ENCODE measurements at places on chromosomes 4 and X. TPM values are rescaled to one million over a fixed set of nuclear protein-coding genes. Genes with fewer than 3 reads are reported as not detected.

The KLB gene
- not detected for total RNA-seq

The ARAP2 gene
- 1.5 TPM for total RNA-seq

The ETFDH gene
- 20.9 TPM for total RNA-seq

The TMEM144 gene
- 8.3 TPM for total RNA-seq

The BTK gene
- not detected for total RNA-seq

The CLIC2 gene
- total RNA-seq, result 12.6 TPM

The PRKG2 gene
- 7.9 TPM for total RNA-seq

The EDA gene
- total RNA-seq, result 1.4 TPM

The NDST4 gene
- total RNA-seq, result not detected

The PITX2 gene
- 0.18 TPM for total RNA-seq

The SOWAHB gene
- total RNA-seq, result not detected

- DNase-seq, result no peak
Observed at GRCh38 chr4:159503236-159504008, 400.5 kb downstream of the RAPGEF2 start.

- no peak for DNase-seq
Observed at GRCh38 chrX:150499240-150499639, 69.2 kb upstream of the MTM1 start.

DNA sequence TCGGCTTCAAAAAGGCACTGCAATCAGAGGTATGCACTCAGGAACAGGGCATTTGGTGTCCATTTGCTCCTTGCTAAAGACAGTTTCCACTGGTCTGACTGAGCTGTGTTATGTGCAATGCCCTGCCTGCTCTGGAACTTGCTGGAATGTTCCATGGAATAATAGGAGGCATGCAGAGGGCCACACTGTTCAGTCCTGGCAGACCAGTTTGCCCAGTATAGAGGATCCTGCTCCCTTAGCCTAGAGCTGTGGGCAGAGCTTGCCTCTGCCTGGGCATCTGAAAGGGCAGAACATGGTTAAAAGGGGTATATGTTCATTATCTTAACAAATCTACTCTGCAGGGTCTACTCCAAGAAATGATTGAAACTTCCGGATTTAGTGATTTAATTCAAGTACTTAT, 27.8 kb upstream of the CD99L2 start:
- no peak for DNase-seq

- peak; percentile 15 for DNase-seq
Observed at GRCh38 chrX:149638860-149639259, 7.3 kb upstream of the TMEM185A start.

GRCh38 chrX:18971506-18971905, 12.4 kb downstream of the PHKA2 start:
- no peak for DNase-seq

DNA sequence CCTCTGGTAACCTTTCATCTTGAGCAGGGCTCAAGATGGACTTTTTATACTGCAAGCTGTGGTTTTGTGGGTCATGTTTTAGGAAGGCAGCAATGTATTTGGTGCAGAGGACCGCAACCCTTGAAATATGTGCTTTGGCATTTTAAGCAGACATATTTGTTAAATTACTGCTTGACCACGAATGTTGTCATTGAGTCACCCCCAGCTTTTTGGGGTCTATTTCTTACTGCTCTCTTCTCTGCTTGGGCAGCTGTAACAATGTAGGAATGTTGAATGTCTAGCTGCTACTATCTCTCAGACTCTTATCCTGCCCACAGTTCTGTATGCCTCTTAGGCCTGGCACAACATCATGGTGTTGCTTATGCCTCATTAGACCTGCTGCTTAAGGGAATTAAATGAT, 6.0 kb downstream of the RBPJ start:
- DNase-seq, result peak; percentile 89

DNA sequence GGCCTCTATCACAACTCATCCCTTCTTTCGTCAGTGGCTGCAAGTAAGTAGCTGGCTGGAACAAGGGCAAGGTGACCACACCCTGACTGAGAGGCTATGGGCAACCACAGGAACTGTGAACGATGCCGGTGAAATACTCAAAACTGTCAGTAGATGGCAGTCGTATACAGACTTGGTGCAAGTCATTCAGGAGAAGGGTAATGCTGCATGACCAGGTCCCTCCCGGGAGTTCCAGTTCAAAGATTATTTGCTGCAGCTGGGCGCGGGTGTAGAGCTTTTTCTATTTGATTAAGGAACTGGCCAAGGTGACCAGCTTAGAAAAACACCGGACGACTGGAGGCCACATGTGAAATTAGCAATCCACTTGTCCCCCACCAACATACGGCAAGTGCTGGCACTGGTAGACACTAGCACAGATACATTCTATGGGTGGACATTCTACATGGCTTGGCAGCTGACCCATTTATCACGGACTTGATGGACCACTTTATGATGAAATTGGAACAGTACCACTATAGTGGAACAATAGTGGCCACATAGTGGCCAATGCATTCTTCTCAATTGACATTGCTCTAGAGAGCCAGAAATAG, 726.6 kb downstream of the TRAM1L1 start:
- DNase-seq, result peak; percentile 86

GRCh38 chr4:188437535-188437934, 298.3 kb downstream of the TRIML1 start:
- no peak for DNase-seq

DNA sequence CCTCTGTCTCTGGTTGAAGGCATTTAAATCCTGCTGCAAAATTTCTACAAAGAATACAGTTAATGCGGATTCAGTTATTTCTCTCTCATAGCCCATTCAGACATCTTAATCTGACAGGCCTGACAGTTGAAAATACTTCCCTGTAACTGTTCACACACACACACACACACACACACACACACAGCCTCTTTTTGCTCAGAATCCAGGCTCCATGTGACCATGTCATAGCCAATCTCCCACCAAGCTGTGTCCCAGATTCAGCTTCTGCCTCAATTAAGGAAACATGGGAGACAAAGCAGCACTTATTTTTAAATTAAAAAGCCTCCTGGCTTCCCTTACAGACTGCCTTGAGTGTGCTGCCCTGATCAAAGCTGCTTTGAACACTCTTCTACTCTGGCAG, 49.3 kb upstream of the EFHC2 start:
- no peak for DNase-seq

- DNase-seq, result no peak
Observed at GRCh38 chrX:17654116-17654515, 83.2 kb upstream of the SCML1 start.

- peak; percentile 65 for DNase-seq
Observed at GRCh38 chr4:124028182-124028581, 631.6 kb downstream of the SPRY1 start.

- DNase-seq, result peak; percentile 4
Observed at GRCh38 chrX:100381619-100382018, 28.5 kb downstream of the PCDH19 start.

GRCh38 chr4:157023941-157024340, 52.0 kb upstream of the GLRB start:
- no peak for DNase-seq

- no peak for DNase-seq
Observed at GRCh38 chr4:103947617-103948016, 227.8 kb upstream of the TACR3 start.

GRCh38 chrX:111896148-111896547, 20.2 kb downstream of the TRPC5OS start:
- DNase-seq, result no peak

DNA sequence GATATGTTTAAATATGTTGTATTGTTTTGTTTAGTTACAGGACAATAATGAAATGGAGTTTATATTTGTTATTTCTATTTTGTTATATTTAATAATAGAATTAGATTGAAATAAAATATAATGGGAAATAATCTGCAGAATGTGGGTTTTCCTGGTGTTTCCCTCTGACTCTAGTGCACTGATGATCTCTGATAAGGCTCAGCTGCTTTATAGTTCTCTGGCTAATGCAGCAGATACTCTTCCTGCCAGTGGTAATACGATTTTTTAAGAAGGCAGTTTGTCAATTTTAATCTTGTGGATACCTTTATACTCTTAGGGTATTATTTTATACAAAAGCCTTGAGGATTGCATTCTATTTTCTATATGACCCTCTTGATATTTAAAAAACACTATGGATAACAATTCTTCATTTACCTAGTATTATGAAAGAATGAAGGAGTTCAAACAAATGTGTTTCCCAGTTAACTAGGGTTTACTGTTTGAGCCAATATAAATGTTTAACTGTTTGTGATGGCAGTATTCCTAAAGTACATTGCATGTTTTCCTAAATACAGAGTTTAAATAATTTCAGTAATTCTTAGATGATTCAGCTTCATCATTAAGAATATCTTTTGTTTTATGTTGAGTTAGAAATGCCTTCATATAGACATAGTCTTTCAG, 26.9 kb downstream of the NUDT6 start:
- no peak for DNase-seq

DNA sequence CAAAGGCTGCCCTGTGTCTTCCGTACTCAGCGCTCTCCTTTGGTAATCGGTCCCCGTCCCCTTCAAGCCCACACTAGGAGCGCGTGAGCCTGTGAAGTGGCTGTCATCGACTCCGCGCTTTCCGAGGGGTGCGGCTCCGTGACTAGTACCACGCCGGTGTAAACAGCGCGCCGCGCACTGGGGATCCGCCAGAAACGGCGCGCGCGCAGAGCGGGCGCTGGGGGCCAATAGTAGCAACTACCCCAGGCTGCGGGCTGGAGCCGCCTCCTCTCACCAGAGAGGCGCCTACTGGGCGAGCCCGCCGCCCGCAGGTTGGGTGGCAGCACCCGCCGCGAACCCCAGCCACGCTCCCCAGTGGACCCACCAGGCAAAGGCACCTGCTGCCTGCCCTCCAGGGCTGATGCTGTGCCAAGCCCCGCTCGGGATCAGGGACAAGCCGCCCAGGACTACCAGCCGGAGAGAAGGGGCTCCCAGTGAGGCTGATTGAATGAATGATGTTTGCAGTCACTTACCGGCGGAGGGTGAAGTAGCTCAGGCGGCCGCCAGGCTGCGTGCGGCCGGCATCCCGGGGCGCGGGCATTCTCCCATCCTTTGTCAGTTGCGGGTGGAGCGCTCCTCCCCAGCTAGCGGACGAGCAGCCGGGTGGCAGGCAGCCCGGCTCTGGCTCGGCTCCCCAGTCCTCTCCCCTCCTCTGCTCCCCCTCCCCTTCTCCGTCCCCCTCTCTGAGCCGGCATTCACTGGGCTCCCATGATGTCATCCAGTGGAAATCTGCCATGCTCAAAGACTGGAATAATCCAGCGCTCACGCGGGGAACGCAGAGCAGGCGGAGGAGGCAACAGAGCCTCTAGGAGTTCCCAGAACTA, 370.3 kb upstream of the SMIM31 start:
- DNase-seq, result peak; percentile 3

GRCh38 chrX:136689436-136689835, 41.5 kb downstream of the CD40LG start:
- no peak for DNase-seq

All from fibroblast of the aortic adventitia (primary cell).